ENCODE measurements at places on chromosomes 7 and 10. TPM values are rescaled to one million over a fixed set of nuclear protein-coding genes. Genes with fewer than 3 reads are reported as not detected.
A peak's percentile ranks its signal among the peaks of the same experiment; 100 is the strongest.

GRCh38 chr7:120055300-120055699 is 217.7 kb upstream of the KCND2 start:
- no peak overlapping the region for H3K4me3 ChIP-seq
- DNase-seq = no peak
- no peaks in the 10 kb centered on the region for H3K36me3 ChIP-seq
- no peaks in the 10 kb centered on the region for H3K27me3 ChIP-seq
- H3K27ac ChIP-seq = no peak overlapping the region

Gene SHTN1
- total RNA-seq = 54.8 TPM

GRCh38 chr7:99440195-99440594 is 1.5 kb downstream of the CPSF4 start:
- DNase-seq = no peak
- peaks cover 8% of the 10 kb centered on the region for H3K27me3 ChIP-seq
- peak overlapping the region; percentile 99 for H3K4me3 ChIP-seq
- H3K4me1 ChIP-seq = peaks cover 10% of the 10 kb centered on the region
- no peak overlapping the region for H3K27ac ChIP-seq
- H3K36me3 ChIP-seq = no peaks in the 10 kb centered on the region

Gene PDK4
- not detected for total RNA-seq
